HepG2 (cell line): ENCODE measurements at places on chromosomes 7 and 10.

- DNase-seq = peak; percentile 97
Observed at GRCh38 chr10:113007343-113007771, 57.3 kb downstream of the TCF7L2 start.

DNA sequence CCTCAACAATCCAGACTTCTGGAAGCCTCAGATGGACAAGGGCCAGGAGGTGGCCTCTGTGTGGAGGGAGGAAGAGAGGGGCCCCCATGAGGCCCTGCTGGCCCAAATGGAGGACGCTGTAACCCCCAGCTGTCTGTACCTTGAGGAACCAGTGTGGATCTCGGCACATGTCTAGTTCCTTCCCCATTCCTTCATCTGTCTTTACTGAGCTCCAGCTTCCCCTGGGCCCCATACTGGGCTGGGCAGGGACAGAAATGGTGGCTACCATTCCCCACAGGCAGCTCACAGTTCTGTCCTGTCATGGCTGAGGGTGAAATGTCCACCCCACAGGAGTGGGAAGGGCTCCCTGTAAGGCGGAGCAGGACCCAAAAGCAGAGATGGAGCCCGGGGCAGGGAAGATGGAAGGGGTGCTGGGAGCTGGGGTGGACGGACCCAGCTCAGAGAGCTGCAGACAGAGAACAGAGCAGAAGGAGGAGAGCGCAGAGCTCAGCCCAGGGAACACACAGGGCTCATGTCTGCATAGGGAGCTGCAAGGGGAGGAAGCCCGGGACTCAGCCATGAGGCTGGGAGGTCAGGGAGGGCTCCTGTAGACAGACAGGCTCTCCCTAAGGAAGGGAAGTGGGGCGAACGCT lies 22.8 kb downstream of the ANTXRL start:
- no peak for DNase-seq

- no peak for DNase-seq
Observed at GRCh38 chr7:105875505-105875904, 894 bp downstream of the ATXN7L1 start.

- peak; percentile 9 for DNase-seq
Observed at GRCh38 chr7:38147005-38147404, 31.0 kb upstream of the STARD3NL start.

GRCh38 chr7:158910254-158911053 lies 54.1 kb downstream of the DYNC2I1 start:
- DNase-seq = no peak

- DNase-seq = no peak
Observed at GRCh38 chr10:86411852-86412560, 45.4 kb upstream of the GRID1 start.

DNA sequence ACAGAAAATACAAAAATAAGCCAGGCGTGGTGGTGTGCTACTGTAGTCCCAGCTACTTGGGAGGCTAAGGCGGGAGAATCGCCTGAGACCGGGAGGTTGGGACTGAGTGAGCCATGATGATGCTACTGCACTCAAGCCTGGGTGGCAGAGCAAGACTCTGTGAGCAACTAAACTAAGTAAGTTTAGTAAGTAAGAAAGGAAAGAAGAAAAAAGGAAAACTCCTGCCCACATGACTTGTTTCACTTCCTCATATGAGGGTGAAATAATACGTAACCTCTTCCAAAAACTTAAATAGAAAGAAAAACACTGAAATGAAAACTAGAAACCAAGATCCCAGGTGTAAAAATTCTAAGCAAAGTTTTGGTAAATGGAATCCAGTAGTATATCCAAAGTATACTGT lies 79.6 kb downstream of the LARP4B start:
- DNase-seq = no peak

GRCh38 chr10:116926426-116926825 lies 77.1 kb downstream of the ENO4 start:
- no peak for DNase-seq

- no peak for DNase-seq
Observed at GRCh38 chr7:7869036-7869435, 99.6 kb upstream of the GLCCI1 start.
